ENCODE measurements at places on chromosomes 7 and 10.
A peak's percentile ranks its signal among the peaks of the same experiment; 100 is the strongest.

GRCh38 chr7:26629696-26630095 lies 234.7 kb downstream of the SKAP2 start:
- no peak for DNase-seq

DNA sequence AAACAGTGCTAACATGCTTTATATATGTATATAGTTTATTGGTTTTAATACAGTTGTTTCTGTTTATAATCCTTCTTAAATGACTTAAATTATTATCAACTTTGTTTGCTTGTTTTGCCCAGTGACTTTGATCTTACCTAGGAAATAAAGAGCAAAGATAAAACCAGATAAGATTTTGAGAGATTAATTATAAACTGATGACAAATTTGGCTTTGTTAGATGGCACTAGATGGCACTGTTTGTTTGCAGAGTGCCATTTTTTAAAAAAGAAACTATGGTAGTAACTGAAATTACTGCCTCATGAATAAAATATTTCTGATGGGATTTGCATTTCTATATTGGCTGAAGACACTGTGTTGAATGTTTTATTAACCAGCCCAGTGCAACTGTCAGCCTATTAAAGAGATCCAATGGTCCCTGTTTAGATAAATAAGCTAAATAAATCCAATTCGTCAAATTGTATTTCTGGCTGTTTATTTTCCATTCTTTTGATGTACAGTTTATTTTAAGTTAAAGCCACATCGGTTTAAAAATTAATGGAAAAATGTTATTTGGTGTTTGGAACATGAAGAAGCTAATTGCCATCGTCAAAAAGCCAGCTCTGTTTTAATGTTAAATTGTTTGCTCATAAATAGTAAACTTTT lies 28.7 kb downstream of the VTI1A start:
- DNase-seq = peak; percentile 1

DNA sequence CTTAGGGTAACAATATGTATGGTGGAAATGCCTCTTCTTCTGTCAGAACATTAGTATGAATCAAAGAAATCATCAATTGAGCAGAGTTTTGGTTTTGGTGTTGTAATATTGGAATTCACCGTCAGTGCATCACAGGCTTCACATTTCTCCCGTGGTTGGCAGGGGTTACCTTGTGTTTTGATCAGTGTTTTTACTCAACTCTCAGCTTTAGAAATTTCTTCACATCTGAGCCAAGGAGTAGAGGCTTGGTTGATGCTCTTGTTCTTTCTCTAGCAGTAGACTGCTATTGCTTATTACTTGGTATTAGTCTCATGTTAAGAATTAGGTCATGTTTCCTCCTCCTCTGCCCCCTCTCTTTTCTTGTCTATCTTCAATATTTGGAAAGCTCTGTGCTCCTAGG lies 188.8 kb upstream of the SMIM30 start:
- DNase-seq = no peak

DNA sequence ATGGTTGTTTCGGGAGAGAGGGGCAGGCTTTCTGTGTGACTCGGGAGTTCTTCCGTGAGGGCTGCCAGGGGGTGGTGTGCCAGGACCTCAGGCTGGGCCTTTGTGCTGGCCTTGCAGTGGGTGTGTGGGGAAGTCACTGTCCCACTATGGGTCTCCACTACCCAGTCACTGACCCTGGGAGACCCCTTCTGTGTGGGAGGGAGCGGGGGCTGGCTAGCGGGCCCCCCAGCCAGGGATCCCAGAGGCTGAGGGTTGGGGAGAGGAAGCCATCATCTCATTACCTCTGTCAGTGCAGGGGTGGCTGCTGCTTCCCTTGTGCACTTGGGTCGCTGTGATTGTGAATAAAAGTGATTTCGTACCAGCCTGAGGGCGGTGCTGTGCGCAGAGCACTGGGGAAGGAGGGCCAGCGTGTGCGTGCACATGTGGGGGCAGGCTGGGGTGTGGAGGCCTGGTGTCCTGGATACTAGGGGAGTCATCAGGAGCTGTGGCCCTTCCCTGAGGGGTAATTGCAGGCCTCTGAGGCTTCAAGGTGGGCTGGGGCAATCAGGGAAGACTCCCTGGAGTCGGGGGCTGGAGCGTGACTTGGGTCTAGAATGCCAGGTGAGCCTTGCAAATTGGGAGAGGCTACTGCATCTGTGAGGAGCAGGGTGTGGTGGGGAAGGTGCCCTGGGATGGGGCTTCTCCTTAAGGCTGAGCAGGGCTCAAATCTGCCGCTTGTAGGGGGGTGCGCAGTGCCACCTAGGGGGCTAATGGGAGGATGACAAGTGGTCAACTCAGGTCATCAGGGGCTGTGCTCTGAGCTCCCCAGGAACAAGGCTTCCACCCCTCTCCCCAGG lies 98.9 kb downstream of the NEURL1 start:
- peak; percentile 0 for DNase-seq

DNA sequence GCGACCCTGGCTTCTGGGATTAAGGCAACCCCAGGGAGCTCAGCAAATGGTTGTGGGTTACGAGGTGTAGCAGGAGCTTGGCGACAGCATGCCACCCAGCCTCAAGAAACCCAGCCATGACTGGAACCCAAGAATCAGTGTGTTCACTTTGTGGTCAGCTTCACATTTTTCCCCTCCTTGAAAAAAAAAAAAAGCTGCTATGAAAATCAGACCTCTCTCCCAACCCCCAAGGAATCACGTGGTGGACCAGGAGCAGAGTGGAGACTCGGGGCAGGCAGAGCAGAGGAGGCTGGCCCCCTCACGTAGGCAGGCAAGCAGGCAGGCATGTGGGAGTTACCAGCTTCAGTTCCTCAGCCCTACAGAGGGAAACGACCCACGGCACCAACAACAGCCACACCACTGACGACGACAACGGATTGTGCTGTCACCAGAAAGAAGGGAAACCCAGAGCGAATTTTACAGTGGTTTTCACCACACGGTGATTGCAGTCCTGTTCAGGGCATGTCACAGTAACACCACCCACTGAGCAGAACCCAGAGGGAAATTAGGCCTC lies 203.4 kb downstream of the SLC25A13 start:
- DNase-seq = no peak

DNA sequence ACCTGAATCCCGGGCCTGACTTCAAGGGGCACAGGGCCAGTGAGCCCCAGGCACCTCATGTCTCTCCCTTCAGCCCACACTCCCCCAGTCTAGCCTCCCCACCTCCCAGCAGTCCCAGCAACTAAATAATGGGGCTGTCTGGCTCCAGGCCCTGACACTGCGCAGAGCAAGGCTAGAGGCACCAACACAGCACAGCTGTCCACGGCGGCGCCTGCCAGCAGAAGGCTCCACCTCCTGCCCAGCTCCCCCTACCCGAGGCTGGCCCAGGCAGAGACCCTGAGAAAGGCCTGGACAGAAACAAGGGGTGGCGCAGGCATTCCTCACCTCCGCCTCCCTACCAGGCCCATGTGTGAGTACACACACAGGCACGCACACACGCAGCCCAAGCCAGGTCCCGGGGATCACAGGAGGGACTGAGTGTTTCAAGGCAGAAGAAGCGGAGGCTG lies 6.1 kb downstream of the KCNH2 start:
- DNase-seq = peak; percentile 73

- DNase-seq = no peak
Observed at GRCh38 chr7:94297397-94297838, 97.3 kb upstream of the COL1A2 start.

DNA sequence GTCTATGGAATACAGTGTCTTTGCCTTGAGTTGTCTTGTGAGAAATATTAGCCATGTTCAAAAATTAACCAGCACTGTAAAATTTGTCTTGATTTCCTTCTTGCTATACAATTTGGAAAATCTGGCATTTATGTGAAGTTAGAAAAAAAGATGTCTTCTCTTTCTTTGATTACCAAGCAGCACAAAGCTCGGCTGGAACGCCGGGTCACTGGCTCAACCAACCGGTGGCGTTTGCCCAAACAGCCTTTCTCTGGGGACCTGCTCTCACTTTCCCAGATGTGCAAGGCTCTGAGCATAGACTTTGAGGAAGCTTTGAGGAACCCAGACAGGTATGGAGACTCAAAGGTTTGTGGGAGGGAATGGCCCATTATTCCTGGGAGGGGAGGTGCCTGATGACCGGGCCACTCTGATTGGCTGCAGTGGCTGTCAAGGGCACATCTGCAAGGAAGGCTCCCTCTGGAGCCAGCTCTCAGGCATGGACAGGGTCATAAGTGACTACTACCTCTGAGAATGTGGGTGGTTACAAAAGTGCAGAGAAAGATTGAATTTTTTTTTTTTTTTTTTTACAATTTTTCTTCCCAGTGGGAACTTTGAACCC lies 5.6 kb downstream of the BTBD16 start:
- DNase-seq = no peak

GRCh38 chr7:131546583-131547141 lies 9.8 kb downstream of the PODXL start:
- no peak for DNase-seq

DNA sequence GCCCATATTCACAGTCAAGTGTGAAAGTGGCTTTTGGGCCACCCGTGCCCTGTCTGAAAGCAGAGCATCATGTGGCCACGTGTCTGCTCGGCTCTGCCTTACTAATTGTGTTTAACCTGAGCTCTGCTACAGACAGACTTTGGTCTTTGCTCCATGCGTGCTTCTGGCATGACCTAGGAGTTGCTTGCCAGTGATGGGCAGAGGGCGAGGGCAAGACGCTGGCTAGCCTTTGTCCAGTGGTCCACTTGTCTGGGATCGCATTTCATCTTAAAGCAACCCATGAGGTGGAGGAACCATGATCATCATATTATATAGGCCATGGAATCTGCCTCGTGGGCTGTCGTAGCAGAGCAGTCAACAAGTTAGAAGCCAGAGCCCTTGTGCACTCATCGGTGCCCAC lies 123.3 kb upstream of the INSYN2A start:
- no peak for DNase-seq

DNA sequence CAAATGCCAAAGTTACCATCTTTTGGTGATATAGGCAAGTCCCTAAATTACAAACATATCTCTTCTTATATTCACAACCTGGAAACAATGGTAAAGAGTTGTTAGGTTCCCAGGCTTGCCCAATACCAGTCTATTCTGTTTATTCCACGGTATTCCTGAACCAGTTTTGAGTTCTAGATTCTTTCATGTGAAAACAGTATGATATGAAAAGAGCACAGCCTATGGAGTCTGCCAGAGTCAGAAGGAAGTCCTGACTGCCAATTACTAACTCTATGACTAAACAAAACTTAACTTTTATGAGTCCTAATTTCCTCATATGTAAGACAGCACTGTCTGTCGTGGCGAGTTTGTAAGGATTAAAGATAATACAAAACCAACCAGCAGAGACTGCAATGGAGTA lies 5.6 kb downstream of the ABI1 start:
- DNase-seq = no peak

- DNase-seq = no peak
Observed at GRCh38 chr10:34885898-34886297, 70.8 kb upstream of the PARD3 start.

GRCh38 chr10:100442548-100442947 lies 20.3 kb upstream of the WNT8B start:
- no peak for DNase-seq

DNA sequence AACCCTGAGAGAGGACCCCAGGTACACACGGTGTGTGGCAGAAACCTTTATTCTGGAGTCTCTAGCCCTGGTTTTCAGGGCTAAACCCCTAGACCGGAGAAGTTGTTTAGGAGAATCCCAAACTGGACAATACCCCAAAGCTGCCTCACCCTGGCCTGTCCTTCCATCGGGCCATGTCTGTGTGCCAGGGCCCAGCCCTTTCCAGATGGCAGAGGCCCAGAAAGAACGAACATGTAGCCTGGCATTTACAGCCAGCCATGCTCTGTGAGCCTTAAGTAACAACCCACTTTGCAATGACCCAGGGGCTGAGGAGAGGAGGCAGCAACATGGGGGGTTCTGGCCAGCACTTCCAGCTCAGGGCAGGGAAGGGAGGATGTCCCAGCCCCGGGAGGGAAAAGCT lies 142.1 kb downstream of the NEURL1 start:
- DNase-seq = no peak

DNA sequence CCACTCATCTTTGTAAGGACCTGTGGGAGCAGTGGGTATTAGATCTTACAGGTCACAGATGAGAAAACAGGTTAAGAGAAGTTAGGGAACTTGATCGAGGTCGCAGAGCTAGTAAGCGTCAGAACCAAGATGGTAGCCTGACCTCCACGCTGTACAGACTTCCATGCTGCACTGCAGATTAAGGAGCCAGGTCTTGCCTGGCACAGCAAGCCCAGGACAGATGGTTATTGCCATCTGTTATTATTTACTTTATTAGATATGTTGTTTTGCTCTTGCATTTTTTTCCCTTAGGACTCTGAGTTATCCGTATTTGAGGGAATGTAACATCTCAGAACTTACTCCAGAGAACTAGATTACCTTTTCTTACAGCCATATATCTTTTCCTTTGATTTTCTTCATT lies 147.2 kb downstream of the NSUN6 start:
- no peak for DNase-seq

GRCh38 chr10:35219891-35220890 lies 93.5 kb downstream of the CREM start:
- no peak for DNase-seq

DNA sequence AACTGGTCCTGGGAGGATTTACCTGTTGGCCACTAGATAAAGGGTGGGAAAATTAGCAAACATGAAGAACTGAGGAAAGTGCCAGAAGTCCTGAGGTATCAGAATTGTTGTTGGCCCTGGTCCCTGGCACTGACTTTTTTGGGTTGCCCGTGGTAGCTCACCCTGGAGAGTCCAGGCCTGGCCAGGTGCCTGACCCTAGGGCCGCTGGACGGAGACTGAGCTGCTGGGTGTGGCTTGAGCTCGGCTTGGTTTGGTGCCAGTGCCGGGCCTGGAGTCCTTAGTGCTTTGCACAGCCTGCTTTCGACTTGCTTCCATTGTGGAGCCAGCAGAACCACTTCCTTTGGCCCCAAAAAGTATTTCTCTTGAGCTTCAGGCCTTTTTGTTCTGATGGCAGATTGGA lies 12.9 kb downstream of the MDH2 start:
- DNase-seq = no peak

- no peak for DNase-seq
Observed at GRCh38 chr7:5657901-5658300, 123.6 kb downstream of the RNF216 start.

DNA sequence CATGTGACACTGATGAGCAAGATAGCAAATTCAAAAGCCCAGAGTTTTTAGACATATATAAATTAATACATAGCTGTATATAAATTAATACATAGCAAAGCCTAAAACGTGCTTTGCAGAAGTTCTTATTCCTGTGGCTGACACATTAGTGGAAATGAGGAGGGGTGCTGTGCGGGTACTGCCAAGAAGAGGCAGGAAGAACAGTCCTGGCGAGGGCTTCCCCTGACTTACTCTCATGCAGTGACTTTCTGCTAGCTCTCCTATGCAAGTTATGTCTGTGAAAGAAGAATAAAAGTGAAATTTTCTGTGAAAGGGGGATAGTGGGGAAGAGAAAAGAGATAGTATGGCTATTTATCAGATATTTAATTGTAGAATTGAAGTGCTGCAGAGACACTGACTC lies 27.6 kb downstream of the TWIST1 start:
- no peak for DNase-seq
